Putamen (tissue), 1 donor: ENCODE measurements at places on chromosomes 1 and 21.

- no peak for DNase-seq
These were observed 87.1 kb downstream of the ABCA4 start for GRCh38 chr1:94033849-94034248.

DNA sequence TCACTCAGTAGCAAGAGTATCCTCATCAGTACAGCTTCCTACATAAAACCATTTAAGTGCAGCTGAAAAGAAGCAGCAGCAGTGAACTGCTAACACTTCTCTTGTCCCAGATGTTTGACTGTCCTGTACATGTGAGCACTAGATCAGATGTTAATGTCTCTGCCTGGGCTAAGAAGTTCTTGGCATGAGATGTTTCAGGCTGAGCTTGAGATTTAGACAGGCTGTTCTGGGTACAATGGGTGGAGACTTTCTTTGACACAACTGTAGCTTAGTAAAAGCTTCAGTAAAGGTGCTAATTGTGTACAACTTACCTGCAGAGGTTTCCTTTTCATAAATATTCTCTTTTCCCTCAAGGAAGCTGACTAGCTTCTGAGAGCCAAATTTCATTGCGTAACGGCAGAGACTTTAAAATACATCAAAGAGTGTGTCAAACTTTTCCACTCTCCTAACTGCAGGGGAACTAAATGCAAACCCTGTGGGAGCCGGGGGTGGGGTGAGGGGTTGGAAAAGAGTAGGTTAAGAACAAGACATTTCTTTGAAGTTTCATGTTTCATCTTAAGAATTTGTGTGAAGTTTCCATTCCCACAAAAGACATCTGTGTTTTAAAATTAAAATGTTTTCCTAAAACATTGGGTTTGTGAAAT lies 82.1 kb upstream of the CCDC190 start:
- peak; percentile 63 for DNase-seq

- no peak for DNase-seq
These were observed 83.6 kb downstream of the PRDM2 start for GRCh38 chr1:13783551-13783950.

GRCh38 chr1:19339214-19339861 lies 27.2 kb downstream of the SLC66A1 start:
- no peak for DNase-seq

DNA sequence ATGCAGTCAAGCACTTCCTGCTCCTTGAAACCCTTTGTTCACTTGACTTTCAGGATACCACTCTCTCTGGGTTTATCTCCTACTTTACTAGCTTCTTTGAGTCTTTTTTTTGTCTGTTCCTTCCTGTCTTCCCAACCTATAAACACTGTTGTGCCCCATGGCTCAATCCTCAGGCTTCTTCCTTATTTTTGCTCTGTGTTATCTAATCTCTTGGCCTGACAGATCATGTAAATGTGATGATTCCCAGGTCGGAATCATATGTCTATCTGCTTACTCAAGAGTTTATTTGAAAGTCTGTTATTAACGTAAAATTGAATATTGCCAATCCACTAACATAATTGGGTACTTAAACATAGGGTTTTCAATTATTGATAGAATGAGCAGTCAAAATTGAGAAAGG lies 171.7 kb upstream of the ST6GALNAC5 start:
- DNase-seq, result no peak

- no peak for DNase-seq
These were observed 103.2 kb upstream of the OLFM3 start for GRCh38 chr1:102099916-102100315.

- no peak for DNase-seq
These were observed 11.8 kb downstream of the PDZK1IP1 start for GRCh38 chr1:47178020-47178419.

DNA sequence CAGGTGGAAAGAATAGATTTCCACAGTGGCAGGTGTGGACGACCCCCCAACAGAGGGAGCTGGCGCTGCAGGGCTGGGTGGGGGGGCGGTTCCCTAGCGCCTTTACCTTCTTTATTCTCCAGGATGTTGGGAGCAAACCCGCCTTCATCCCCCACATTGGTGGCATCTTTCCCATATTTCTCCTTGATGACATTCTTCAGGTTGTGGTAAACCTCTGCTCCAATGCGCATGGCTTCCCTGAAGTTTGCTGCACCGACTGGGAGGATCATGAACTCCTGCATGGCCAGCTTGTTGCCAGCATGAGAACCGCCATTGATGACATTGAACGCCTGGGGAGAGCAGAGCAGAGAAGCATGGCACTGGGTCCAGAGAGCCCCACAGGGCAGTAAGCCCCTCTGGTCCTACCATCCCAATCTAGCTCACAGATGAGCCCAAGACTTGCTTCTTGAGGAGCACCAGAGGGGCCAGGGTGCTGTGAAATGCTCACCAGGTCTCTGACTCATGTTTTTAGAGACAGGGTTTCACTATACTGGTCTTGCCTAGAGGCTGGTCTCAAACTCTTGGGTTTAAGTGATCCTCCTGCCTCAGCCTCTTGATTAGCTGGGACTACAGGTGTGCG lies 12.2 kb downstream of the ENO1 start:
- no peak for DNase-seq

- DNase-seq, result no peak
These were observed 14.7 kb upstream of the PTGFR start for GRCh38 chr1:78475888-78476610.

GRCh38 chr1:215393476-215393875 lies 173.6 kb upstream of the KCTD3 start:
- no peak for DNase-seq

- DNase-seq, result no peak
These were observed 45.0 kb downstream of the GPR88 start for GRCh38 chr1:100582943-100583342.

DNA sequence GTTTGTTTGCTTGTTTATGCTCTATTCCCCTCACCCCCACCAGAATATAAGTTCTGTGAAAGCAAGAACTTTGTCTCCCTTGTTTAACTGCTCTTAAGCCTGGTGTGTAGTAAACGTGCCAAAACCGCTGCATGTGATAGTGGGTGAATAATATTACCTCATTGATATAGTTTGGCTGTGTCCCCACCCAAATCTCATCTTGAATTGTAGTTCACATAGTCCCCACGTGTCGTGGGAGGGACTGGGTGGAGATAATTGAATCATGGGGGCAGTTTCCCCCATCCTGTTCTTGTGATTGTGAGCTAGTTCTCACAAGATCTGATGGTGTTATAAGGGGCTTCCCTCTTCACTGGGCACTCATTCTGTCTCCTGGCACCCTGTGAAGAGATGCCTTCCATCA lies 7.6 kb downstream of the LRRC8B start:
- no peak for DNase-seq

DNA sequence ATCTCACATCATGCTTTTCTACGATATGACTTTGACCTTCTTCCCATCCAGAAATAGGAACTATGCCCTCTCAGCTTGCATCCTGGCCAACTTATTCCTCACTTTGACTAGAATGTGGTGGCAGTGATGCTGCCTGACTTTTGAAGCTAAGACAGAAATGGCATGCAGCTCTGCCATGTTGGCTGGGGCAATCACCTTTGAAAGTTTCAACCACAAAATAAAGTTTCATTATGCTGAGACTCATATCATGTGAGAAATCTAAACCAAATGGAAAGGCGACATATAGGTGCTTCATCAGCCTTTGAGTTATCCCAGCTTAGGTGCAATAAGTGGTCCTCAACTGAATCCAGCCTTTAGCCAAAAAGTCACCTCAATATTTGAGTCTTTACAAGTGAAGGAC lies 370.0 kb upstream of the CHRM3 start:
- DNase-seq, result no peak

DNA sequence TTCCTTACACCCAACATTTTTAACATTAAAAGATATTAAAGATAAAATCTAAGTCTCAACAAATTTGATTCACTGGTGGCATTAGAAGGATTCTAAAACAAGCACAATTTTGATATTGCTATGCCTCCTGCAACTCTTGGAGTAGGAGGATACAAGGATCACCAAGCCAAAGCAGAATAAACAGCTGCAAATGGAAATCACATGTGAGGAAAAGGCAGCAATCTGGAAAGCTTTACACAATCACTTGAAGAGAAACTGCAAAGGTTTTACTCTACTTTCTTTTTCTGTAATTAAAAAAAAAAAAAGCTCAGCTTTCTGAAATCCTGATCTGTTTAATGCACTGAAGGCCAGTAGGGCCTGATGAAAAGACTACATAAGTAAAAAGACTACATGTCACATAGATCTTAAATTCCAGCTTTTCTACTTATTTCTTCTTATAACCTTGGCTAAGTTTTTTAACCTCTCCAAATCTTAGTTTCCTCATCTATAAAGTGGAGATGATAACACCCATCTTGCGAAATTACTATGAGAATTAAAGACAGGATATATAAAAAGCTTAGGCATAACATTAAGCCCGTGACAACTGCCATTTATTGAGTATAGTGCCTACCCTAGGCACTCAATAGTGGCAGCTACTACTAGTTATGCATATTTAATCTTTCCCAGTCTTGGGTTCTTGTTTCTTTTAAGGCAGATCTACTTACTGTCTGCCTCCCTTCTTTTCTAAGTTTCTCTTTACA lies 73.5 kb downstream of the EPS15 start:
- no peak for DNase-seq

- DNase-seq, result no peak
These were observed 110.9 kb downstream of the KCNN3 start for GRCh38 chr1:154759196-154759595.

- no peak for DNase-seq
These were observed 330.9 kb downstream of the RRAGC start for GRCh38 chr1:38528623-38529022.

DNA sequence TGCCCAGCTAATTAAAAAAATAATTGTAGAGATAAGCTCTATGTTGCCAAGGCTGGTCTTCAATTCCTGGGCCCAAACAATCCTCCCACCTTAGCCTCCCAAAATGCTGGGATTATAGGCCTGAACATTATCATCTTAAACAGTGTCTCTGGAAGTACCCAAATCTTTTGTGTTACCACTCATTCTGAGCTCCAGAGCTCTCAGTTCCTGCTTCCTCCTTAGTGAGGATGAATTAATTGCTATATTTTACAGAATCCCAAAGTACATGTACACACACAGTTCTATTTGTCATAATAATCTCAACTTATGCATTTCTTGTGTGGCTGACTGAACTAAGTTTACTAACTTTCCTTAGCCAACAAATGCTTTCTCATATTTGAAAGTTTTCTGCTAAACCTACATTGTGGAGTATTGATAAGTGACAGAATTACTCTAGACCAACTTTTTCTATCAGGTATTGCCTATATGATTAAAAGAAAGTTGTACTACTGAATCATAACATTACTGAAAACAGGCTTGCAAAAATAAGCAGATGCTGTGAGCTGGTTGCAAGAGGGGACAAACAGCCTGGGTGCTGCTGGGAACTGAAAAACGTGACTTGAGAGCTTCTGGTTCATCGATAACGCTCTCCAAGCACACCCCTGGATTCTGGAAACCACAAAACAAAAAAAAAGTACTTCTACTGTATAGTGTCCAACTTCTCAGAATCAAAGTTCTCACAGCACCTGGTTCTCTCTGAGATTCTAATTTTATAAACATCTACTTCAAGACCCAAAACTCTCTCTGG lies 15.3 kb downstream of the VAV3 start:
- no peak for DNase-seq

DNA sequence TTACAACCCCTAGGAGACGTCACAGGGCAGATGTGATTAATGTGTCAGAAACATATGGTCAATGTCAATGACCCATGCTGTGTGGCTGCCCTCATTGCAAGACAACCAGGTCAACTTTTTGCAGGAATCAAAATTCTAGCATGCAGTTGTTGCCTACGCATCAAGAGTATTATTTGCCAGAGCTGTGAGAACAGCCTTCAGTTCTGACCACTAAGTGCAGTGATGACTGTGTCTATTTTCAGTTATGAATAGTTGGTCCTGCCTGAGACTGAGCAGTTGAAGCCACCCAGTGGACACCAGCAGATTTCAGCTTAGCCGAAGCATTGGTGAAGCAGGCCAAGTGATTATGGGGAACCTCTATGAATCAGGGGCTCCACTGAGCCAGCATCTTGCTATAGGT lies 47.3 kb downstream of the LYPLAL1 start:
- DNase-seq, result no peak

DNA sequence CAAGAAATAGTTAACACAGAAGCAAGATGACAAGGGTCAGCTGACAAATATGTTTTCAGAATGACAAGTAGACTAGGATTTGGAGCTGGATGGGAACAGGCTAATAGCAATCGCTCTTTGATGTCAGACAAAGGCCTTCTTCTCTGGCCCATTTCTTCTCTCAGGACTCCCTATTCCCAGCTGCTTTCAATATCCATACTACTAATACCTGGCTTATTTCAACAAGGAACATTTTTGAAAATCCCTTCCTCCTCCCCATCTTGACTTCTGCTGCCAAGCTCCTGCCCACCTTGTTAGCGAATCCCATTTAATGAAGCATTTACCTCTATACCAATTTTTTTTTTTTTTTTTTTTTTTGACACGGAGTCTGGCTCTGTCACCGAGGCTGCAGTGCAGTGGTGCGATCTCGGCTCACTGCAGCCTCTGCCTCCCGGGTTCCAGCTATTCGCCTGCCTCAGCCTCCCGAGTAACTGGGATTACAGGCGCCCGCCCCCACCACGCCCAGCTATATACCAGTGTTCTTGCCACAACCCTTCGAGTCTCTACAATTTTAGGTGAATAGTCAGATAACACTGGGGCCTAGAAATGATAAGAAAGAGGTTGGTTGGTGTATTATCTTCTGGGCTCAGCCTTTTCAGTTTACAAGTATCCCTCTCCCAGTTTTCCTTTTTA lies 68.4 kb downstream of the MACF1 start:
- peak; percentile 76 for DNase-seq
